C1 segment of cervical spinal cord (tissue), 14 donors: ENCODE measurements at places on chromosomes 6 and 20.

- no peak for DNase-seq
These were observed 4.5 kb downstream of the RIPOR2 start for GRCh38 chr6:24931296-24931695.

GRCh38 chr6:154579485-154579884, 69.0 kb upstream of the CNKSR3 start:
- DNase-seq, result no peak

DNA sequence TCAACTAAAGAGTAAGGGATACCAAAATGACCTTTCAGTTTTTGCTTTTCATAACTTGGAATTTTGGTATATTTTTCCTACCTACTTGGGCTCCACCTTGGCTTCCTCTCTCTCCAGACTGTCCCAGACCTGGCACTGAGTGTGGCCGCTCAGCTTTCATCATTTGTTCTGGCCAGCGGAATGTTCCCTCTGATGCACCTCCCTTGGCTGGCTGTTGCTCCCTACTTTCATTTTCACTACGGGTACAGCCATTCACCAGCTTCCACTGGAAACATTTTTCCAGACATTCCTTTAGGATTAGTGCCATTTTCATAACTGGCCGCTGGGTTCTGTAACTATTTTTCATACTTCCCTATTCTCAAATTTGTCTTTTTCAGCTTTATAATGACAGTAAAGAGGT, 487.4 kb downstream of the TENT5A start:
- DNase-seq, result no peak

- no peak for DNase-seq
These were observed 98.4 kb upstream of the DUSP22 start for GRCh38 chr6:193773-194310.

DNA sequence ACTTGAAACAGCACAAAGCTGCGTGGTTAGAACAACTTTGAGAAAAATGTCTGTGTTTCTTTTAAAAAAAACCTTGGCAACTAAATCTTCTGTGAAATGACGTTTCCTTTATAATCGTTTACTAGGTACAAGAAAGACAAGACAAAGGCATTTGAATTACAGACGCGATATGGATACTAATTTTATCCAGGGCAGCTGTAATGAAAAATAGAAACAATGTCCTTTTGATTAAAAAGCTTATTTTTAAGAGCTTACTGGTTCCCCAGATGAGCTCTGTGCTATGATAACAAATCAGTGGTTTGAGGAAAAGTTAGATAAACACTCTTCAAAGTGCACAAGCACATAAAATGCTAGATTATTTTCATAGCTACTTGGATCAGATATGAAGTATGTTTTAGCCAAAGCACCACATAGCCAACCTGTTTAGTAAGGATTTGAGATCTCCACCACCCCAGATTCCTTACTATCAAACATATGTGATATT, 1.6 kb upstream of the SYNCRIP start:
- no peak for DNase-seq

GRCh38 chr20:26216025-26216424, 519.4 kb upstream of the ZNF337 start:
- DNase-seq, result no peak

- no peak for DNase-seq
These were observed 1.7 kb upstream of the ADGRB3 start for GRCh38 chr6:68633281-68633971.

- DNase-seq, result no peak
These were observed 16.9 kb downstream of the USP49 start for GRCh38 chr6:41878246-41878645.
